ENCODE measurements at places on chromosomes 13 and 19.

DNA sequence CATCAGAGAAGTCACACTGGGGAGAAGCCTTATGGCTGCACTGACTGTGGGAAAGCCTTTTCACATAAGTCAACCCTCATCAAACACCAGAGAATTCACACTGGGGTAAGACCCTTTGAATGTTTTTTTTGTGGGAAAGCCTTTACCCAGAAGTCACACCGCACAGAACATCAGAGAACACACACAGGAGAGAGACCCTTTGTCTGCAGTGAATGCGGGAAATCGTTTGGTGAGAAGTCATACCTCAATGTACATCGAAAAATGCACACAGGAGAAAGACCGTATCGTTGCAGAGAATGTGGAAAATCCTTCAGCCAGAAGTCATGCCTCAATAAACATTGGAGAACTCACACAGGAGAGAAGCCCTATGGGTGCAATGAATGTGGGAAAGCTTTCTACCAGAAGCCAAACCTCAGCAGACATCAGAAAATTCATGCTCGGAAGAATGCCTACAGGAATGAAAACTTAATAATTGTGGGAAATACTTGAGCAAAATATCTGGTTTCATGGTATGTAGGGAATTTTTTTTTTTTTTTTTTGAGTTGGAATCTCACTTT lies 30.7 kb downstream of the ZNF793 start:
- no peak for DNase-seq

- DNase-seq, result no peak
Measured at GRCh38 chr19:31459430-31459829, 110.2 kb upstream of the TSHZ3 start.

DNA sequence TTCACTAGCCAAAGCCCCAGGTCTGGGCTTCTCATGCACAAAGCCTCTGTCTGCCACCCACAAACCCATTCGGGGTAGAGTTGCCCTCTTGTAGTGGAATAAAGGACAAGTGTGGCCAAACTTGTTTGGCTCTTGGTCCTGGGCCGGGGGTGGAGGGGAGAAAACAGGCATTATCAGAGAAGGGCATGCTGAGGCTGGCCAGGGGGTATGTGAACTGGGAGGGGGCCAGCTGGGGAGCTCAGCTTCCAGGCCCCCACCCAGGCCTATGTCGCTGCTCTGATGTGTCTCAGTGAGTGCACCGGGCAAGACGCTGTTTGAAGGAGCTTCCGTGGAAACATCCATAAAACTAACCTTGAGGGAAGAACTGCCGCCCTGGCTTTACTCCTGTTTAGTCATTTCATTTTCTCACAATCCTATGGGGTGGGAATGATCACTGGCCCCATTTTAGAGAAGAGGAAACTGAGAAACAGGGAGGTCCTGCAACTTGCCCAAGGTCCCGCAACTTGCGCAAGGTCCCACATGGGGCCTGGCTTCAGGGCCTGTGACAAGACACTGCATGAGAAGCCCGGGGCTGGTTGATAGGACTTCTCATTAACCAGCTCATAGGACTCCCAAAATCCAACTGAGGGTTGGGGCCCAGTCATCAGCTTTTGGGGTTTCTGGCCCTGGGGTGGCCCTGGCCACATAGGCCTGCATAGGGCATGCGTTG lies 30.8 kb downstream of the CCNE1 start:
- no peak for DNase-seq

DNA sequence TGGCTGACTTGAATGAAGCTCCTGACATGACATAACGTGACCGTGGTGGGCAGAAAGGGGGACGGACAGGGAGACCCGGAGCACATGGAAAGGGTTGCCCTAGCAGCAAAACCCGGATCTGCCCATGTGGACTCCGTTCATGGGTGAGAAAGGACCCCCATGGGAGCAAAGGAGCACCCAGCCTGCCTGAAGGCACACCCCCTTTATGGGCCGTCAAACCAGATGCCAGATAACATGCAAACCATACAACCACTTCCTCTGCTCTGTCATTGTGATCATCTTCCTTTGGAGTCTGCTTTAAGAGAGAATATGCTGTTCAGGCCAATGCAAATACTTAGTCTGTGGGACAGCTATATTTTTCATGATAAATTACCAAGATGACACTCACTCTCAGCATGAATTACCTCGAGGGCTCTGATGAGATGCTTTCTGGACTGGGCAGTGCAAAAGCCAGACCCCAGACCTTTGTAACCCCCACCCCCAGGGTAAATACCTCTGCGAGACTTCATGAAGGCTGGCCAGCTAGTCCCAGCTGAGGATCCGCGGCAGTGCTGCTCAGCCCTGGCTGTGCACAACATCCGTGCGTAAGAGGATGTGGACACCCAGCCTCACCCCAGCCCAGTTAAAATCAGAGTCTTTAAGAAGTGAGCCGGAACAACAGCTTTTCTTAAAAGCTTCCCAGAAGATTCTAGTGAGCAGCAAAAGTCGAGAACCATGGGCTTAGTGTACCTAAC lies 126.6 kb downstream of the USP12 start:
- DNase-seq, result no peak

- DNase-seq, result no peak
Measured at GRCh38 chr19:15892012-15892411, 5.9 kb downstream of the CYP4F2 start.

GRCh38 chr13:76913898-76914297 lies 27.7 kb upstream of the KCTD12 start:
- DNase-seq, result no peak

GRCh38 chr13:112516218-112516617 lies 71.7 kb downstream of the TUBGCP3 start:
- no peak for DNase-seq
